CD4-positive, alpha-beta T cell treated with Interleukin-4 for 4 hours (primary cell): ENCODE measurements at places on chromosomes 12 and 14.

DNA sequence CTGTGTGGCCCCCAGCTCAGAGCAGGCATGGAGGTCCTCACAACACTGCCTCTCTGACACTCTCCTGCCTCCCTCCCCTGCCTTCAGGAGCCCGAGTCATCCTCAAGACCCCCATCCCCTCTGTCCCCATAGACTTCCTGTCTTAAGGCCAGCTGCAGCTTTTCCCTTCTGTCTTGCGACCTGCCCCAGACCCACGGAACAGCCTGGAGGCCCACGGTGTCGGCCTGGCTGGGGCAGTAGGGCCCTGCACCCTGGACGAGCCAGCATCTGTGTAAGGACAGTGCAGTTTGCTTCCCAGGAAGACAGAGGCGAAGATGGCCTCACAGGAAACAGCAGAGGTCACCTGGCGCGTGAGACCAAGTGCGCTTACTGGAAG, 9.7 kb downstream of the TEDC1 start:
- no peak for DNase-seq

DNA sequence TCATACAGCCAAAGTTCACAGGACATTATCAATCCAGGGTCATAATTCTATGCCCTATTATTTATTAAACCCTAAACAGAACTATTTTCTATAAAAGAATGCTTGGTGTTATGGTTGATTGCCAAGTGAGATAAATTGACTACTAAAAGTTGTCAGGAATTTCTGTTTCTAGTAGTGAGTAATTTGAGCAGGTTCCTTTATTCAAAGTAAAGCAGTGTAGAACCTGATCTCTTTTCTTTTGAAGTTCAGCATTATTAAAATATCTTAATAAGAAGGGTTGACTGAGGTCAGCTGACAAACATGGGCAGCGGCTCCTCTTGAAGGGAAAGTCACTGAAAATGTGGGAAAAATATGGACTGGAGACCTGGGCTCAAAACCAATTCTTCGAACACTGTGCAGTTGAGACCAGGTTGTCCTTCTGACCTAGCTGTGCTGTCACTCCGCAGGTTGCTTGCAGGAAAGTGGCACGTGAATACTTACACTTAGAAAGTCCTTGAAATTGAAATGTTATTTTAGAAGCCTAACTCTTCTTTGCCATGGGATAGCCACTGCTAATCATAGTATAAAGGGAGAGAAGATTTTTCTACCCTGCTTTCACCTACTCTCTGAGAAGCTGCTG, 141.0 kb downstream of the RASSF9 start:
- no peak for DNase-seq

- DNase-seq, result no peak
Observed at GRCh38 chr12:53935383-53936341, 3.0 kb upstream of the HOXC13 start.

DNA sequence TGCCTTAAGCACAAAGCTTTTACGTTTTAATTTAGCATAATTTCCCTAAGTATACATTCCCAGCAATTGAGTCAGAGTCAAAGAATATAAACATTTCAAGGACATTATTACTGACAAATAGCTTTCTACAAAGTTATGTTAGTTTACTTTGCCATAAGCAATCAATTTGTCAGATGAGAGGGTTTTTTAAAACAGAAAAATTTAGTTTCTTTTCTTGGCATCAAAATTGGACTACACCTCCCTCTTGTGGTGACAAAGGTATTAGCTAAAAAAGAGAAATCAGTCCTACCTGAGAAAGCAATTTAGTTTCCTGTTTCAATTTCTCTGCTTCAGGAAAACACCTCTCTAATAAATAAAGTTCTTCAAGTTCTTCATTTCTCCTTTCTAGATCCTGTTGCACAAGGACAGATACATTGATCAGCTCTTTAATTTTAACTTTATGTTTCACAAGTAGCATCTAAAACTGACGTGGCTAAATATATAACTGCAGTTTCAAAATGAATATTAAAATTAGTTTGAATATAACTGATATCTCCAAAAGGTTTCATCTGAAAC, 39.9 kb downstream of the DNAI7 start:
- DNase-seq, result peak; percentile 68

GRCh38 chr14:60632777-60633176, 16.5 kb downstream of the SIX1 start:
- no peak for DNase-seq

- no peak for DNase-seq
Observed at GRCh38 chr14:92009604-92010003, 30.3 kb downstream of the TRIP11 start.

DNA sequence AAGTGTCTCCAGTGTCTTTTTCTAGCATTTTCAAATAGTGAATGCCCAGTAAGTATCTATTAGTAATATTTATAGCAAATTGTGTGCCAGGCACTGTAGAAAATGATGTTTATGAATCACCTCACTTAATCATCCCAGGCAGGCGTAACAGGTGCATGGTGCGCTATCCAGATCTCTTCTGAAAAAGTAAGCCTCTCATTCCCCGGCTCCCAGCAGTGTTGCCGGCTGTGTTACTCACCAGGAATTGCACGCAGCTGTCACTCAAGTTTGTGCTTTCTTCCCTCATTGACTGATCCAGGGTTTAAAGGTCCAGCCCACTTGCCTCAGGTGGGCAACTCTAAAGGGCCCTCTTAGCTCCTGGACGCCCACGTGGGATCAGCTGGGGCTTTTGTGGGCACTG, 173.8 kb upstream of the RASSF8 start:
- no peak for DNase-seq
